Suppressor macrophage treated with lipopolysaccharide for 4 hours (primary cell): ENCODE measurements at places on chromosomes 16 and 17.

GRCh38 chr16:181565-182021 lies 1.3 kb downstream of the HBQ1 start:
- peak; percentile 66 for DNase-seq

DNA sequence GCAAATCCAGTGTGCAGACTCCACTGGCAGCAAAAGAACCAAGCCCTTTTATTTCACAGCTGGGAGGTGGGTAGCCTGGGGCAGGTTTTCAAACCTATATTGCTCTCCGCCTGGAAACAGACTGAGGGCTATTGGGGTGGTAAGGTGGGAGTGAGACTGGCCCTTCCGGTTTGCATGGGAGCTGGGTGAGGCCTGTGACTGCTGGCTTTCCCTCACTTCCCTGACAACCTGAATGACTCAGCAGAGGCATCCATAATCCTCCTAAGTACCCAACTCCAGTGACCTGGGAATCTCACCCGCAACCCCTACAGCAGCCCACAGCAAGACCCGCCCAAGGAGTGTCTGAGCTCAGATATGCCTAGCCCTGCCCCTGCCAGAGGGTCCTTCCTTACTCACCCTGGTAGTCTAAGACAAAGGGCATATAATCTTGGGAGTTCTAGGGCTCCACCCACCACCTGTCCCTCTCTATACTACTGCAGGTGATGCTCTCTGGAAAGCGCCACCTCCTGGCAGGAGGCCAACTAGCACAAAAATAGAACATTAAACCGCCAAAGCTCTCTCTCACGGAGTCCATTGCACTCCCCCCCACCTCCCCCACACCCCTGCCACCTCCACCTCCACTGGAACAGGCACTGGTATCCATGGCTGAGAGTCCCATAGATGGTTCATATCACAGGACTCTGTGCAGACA lies 602.0 kb upstream of the C16orf82 start:
- DNase-seq = no peak

GRCh38 chr17:66373944-66374817 lies 71.8 kb downstream of the PRKCA start:
- DNase-seq = no peak

DNA sequence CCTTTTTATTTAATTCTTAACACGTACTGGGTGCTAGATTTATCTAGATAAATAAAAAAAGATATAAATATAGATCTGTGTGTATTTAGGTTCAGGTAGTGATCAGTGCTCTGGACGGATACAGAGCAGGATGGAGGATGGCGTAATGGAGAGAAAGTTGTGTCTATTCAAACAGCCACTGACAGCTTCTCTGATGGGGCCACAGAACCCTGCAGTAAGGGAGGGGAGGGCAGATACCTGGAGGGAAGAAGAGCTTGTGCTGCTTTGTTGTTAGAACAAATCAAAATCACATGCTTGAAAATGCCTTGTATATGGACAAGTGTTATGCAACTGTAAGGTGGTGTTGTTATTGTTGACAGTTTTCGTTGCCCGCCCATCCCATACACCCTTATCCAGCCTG lies 170.2 kb downstream of the UTP18 start:
- DNase-seq = no peak

DNA sequence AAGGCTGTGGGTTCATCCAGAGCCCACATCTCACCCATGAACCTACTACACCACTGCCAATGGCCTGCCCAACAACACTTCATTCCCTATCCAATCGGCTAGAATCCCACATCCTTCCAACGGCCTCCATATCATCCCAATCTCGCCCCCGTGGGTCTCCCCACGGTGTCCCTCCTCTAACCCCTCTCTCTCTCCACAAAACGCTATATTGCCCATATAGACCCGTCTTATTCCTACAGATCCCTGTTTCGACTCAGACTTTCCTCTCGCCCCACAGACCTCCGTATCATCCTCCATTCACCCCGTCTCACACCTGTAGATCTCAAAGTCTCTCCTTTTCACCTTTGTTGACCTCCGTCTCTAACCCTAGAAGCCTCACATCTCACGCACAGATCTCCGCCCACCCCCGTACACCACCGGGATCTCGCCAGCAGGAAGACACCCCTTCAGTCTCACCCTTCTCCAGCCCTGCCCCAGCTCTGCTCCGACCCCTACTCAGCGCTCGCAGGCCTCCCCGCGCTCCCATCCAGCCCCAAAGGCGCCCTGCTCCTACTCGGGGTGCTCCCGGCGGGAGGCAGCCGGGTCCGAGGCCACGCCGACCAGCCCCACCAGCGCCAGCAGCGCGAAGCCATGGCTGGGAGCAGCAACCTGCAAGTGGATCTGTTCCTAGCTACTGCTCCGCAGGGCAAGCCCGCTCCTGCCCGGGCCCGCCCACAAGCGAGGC lies at the start of gene FDXR:
Gene FDXR (minus strand): TSS at position 682 of the 724 bp plus-strand sequence. CDS start 50 bp downstream, at position 632.
- no peak for DNase-seq

DNA sequence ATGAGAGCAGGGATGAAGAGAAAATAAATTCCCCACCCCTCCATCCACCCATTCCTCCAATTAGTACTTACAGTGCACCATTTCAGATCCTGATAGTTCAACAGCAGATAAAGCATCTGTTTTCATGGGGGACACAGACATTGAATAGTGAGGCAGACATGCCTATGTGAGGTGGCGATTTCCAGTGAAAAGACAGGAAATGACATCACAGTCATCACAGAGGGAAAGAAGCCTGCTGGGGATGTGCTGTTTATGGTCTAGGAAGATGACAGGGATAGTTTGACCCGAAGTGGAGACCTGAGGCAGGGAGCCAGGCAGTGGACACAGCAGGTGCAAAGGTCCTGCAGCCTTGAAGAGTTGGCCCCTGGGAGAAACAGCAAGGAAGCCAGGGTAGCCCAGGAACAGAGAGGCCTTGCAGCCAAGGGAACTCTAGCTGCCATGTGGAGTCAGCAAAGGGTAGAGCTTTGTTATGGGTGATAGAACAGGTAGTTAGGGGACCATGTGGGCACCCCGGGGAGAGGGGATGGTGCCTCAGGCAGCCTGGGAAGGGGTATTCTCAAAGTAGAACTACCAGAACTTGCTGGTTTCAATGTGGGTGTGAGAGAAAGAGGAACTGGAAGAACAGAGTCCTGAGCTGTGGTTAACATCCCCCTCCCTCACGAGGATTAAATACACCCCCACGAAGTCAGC lies 256.6 kb downstream of the CPPED1 start:
- peak; percentile 59 for DNase-seq

DNA sequence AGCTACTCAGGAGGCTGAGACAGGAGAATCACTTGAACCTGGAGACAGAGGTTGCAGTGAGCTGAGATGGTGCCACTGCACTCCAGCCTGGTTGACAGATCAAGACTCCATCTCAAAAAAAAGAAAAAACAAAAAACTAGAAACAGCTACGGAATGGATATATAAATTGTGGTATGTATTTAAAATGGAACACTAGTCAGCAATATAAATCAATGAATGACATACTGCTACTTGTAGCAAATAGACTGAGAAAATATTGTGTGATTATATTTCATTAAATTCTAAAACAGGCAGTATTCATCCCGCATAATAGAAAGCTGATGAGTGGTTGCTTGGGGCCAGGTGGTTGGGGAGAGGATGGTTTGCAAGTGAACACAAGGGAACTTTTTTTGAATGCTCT lies 261.7 kb downstream of the BCAS3 start:
- no peak for DNase-seq

DNA sequence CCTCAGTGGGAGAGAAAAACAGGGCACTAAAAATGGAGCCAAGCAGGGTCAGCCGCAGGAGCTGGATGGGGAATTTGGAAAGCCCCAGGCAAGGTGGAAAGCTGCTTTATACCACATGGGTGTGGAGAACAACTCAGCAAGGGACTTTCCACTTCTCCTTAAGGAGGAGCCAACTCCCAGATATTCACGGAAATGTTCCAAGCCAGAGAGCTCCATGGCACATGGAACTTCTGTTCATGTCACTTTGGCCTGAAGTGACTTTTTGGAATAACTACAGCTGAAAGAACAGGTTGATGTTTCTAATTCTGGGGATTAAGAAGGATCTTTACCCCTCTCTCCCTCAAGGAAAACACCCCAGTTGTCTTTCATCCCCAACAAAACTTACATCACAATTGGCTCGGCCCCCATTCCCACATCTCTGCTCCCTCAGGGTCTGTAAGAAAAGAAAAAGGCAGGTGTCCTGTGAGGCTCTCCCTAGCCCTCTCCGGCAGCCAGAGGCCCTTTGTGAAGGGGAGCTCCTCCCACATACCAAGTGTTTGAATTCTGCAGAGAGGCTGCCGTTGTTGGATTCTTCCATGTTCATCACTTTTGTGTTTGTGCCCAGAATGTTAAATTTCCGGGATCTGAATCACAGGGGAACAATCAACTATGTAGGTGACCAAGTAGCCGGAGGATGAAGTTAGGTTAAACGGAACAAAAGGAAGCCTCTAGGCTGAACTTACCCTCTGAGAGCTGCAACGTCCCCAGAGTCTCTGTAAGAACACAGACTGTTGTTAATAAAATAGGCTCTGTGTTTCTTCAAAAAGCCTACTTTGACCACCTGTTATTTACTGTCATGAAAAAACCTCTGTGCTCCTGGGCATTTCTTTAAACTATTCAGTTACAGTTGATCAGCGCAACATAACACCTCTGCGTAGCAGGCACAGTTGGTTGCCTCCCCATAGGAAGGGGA lies 41.0 kb downstream of the STAT5A start:
- DNase-seq = no peak

- no peak for DNase-seq
Measured at GRCh38 chr16:49738001-49738400, 117.9 kb downstream of the ZNF423 start.

DNA sequence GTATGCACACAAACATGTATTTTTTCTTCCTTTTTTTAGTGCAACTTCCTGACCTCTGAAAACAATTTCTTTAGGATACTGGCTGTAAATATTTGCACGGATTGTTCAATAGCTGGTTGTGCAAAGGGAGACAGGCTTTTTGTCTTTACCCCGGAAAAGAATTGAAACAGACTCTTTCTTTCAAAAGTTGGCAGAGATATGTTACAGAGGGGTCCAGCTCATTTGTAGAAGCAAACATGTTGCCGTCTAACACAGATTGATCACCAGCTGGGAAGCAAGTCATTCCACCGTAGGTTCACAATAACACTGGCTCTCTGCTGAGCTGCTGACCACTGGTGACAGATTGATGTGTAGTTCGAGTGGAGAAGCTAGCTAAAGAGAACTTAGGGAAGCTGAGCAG lies 130.9 kb downstream of the STX8 start:
- DNase-seq = no peak

DNA sequence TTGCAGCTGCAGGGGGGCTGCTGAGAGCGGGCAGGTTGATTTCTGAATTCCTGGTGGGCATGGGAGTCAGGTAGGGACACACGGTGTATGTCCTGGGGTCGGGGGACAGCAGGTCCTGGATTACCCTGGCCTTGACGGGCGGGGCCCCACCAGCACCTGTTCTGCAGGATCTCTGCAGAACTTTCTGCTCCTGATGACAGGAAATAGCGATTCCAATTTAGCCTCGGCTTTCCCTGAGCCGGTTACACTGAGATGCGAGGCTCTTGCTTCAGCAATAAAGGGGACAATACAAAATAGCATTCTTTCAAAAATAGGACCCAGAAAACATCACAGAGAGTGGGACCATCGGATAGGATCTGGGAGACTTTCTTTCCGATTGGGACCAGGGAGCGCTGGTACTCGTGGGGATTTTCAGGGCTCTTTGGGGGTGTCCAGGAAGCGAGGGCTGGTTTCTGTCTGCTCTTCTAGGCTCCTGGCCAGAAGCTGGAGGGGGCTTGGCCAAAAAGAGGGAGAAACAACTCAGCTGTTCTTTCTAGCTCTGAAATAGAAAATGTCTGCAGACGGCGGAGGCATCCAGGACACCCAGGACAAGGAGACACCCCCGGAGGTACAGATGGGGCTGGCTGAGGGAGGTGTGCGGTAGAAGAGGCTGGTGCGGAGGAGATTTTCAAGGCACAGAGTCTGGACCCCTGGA lies 642 bp downstream of the ZNF205 start:
- no peak for DNase-seq

- peak; percentile 57 for DNase-seq
Measured at GRCh38 chr16:66569827-66570405, 3.7 kb downstream of the CMTM1 start.

GRCh38 chr17:3719265-3719664 lies 4.4 kb upstream of the HASPIN start:
- no peak for DNase-seq

DNA sequence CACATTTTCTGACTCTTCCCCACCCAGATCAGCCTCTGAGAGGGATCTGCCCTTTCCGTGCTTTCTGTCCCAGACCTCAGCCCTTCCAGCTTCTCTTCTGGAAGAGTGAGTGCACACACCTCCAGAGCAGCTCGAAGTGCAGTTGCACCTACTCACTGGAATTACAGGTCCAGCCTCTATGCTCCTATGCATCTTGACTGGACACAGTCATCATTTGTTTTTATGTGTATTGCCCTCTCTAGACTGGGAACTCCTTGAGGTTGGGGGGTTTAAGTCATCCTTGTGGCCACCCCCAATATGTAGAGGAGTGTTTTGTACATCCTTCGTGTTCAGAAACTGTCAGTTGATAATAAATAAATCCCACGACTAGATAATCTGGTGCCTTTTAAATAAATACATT lies 81.9 kb downstream of the CDK5R1 start:
- DNase-seq = no peak

DNA sequence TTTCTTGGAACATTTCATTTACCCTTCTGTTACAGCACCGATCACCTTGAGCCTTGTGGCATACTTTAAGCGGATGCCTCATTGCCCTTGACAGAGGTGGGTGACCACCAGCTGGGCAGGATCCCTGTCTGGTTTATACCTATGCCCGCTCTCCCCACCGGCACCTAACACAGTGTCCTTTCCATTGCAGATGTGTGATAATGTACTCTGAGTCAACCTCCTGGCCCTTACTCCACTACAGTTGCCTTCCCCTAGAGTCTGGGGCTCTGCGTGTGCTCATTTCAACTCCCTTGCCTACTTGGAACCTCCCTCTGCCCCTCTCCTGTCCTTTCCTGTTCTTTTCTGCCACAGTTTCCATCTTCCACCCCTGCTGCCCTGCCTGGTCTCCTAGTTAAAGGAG lies 60.2 kb upstream of the MED13 start:
- DNase-seq = no peak

DNA sequence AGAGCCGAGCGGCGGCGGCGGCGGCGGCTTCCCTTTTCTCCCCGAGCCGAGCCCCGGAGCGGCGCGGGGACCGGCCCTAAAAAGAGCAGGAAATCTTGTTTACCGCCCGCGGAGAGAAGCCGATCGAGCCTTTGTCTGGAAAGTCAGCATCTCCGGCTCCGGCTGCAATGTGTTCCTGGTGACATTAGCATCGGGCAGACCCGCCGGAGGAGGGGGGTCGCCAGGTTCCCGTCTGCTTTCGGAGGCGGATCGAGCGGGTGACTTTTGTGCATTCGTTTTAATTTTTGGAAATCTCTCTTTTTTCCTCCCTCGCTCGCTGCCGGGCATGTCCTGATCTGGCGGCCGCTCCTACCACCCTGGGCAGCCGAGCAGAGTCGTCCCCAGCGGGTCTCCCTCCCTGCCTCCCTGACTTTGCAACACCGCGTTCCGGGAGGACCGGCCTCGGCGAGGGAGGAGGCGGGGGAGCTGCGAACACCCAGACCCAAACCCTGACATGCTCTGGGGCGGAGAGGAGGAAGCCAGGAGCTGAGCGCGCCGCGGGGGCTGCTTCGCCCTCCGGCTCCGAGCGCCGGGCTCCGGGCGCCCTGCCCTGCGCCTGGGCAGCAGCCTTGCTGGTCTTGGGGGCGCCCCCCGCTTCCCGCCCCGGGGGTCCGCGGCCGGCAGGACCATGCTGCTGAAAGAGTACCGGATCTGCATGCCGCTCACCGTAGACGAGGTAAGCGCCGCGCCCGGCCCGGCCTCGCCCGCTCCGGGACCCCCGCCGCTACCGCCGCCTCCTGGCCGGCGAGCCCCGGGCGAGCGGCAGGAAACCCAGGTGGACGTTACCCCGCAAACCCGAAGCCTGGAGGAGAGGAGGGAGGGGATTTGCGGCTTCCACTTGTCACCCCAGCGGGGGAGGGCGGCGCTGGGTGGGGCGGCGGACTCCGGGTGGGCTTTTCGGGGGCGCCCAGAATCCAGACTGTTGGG lies 690 bp downstream of the PITPNC1 start:
- peak; percentile 61 for DNase-seq
